NCI-H69 (cell line): ENCODE measurements at places on chromosomes 5 and 9.

DNA sequence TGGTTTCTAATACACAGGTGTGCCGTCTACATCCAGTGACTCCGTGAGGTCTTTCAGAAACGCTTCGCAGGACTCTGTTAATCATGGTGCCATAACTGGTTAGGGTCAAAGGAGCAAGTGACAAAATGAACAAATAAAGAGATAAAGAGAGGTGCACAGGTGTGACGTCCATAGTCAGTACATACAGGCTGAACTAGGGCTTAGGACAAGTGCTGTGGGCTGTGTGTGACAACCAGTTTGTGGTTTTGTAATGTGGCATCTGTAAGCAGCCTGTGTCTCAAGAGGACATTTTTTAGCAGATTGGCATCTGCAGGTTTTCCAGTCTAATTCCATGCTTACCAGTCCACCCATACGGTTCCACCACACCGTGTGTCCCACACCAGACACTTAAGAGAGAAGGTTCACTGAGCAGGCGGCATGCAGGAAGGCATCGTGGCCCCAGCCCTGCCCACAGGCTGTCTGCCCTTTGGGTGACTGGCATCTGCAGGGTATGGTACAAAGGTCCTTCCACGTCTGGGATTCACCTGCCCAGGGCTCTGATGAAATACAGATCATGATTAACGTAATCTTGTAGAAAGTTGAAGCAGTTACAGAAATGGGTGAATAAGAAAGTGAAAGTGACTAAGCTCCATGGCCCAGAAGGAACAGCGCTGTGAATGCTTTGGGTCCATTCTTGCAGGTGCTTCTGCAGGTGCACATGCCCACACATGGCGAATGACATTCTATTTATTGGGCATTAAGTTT, 26.9 kb downstream of the SRD5A1 start:
- DNase-seq: no peak

DNA sequence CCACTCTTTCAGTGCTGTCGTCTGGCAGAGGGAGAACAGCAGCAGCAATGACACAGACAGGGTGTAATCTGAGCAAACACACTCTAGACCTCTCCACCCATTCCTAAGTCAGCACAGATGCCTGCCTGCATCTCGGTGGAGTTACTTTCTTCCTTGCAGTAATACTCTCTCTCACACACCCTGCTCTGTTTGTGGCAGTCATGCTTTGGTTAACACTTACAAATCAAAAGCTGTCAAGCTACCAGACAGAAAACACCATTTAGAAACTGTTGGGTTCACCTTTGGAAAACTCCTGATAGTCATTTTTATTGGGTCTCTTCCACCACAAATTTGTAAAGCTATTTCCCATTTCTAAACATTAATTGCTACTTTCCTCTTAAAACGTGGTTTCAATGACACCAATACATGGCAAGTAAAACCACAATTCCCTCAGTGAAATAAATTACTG, 27.3 kb downstream of the LHFPL2 start:
- DNase-seq: no peak

GRCh38 chr5:72849546-72849945, 33.1 kb downstream of the TNPO1 start:
- peak; percentile 40 for DNase-seq

DNA sequence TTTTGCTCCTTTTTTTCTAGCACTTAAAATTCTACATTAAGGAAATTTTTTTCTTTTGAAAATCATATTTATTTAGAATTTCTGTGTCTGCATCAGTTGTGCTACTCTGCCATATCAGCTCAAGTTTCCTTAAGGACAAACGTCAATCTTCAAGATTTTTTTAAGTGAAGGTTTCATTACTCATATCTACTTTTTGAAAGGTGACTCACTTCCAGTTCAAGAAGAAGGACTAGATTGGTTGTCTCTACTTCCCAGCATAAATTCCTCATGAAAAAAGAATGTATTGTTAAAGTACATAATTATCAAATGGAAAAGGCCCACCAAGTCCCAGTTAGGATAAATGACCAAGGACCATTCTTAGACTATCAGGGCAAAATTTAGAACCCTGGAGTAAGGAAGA, 626.5 kb downstream of the DMRTA1 start:
- DNase-seq: no peak

DNA sequence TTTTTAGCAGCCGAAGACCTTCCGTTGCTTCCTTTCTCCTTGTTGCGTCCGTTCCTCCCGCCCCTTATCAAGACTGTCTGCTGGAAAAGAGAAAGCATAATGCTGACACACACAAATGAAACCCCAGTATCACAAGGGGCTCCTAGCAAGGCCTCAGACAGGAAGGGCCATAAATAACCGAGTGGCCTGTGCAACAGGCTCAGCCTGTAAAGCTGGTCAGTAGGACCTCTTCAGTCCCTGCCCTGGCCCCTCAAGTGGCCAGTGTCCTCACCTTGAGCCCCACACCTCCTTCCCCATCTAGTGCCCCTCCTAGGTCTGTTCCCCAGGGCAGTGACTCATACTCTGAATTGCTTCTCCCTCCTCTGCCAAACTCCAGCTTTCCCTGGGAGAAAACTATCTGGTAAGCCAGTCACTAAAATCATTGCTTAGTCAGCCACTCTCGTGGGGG, 174.6 kb upstream of the IL12B start:
- no peak for DNase-seq

GRCh38 chr9:124088476-124088837, 76.9 kb downstream of the LHX2 start:
- peak; percentile 64 for DNase-seq

- peak; percentile 46 for DNase-seq
Measured at GRCh38 chr5:159564031-159564430, 233.7 kb upstream of the IL12B start.

DNA sequence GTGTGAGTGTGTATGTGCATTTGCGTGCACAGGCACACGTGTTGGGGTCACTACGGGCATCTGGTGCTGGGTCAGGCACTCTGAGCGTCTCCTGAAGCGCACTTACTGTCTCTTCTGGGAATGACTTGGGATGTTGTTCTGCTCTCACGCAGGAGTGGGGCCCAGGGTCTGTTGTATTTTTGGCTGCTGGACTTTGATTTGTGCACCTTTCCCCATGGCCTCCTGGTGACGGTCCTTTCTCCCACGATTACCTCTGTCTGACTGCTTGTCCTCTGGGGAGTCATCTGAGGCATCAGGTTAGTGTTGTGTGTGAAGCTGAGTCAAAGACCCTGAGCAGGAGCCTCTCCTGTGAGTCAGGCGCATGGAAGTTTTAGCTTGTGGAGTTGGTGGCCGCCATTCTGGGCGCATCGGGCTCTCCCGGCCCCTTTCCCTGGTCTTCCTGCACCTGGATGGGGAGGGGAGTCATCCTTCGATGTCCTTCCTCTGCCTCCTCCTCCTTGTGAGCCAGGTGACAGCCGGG, 62.1 kb downstream of the RXRA start:
- DNase-seq: no peak

- no peak for DNase-seq
Measured at GRCh38 chr5:168457542-168457941, 28.7 kb upstream of the RARS1 start.

DNA sequence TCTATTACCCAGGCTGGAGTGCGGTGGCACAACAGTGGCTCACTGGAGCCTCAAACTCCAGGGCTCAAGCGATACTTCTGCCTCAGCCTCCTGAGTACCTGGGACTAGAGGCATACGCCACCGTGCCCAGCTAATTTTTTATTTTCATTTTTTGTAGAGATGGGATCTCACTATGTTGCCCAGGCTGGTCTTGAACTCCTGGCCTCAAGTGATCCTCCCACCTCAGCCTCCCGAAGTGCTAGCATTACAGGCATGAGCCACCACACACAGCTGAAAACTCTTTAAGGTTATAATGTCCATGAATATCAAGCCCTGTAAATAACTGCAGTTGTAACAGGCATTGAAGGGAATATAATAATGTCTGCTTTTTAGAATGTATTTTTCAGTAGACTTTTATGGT, 271.2 kb downstream of the AOPEP start:
- DNase-seq: no peak
